Caco-2 (cell line): ENCODE measurements at places on chromosomes 12 and 14. TPM values are rescaled to one million over a fixed set of nuclear protein-coding genes. Genes with fewer than 3 reads are reported as not detected.

Gene DYNC1H1
- 349 and 351 TPM in 2 replicates for total RNA-seq

Gene MYO1H
- total RNA-seq = 0.18 TPM in 1 of 2 replicates, not detected in the other

Gene FITM1
- total RNA-seq = 0.39 and 0.44 TPM in 2 replicates

Gene TAMALIN
- 3.7 and 4.1 TPM in 2 replicates for total RNA-seq

Gene CISTR
- not detected in 2 replicates for total RNA-seq

Gene CCDC175
- total RNA-seq = not detected in 2 replicates

Gene SLC11A2
- 97.2 and 115 TPM in 2 replicates for total RNA-seq

- no peaks in the 10 kb centered on the region for H3K27me3 ChIP-seq
- H3K27ac ChIP-seq = no peak overlapping the region
- peak; percentile 42 for DNase-seq
Measured at GRCh38 chr14:88452231-88452630, 66.8 kb downstream of the SPATA7 start.

GRCh38 chr12:102010265-102010994 is 51.4 kb downstream of the WASHC3 start:
- no peak for DNase-seq
- H3K4me3 ChIP-seq = no peak overlapping the region
- no peaks in the 10 kb centered on the region for H3K36me3 ChIP-seq

DNA sequence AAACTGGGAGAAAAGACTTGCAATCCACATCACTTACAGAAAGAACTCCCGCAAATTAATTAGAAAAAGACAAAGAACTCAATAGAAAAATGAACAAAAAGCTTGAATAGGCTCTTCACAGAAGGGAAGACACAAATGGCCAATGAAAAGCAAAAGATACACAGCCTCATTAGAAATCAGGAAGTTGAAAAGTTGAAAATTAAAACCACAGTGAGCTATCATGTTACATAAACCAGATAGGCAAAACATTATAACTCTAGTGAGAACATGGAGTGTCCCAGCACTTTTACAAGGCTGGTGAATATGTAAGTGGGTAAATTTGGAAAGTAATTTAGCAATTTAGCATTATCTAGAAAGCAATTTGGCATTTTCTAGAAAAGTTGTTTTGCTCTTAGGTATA is 158.4 kb upstream of the RASSF8 start:
- no peak overlapping the region for H3K27ac ChIP-seq
- H3K27me3 ChIP-seq = no peaks in the 10 kb centered on the region
- no peak for DNase-seq
- H3K36me3 ChIP-seq = no peaks in the 10 kb centered on the region
- H3K4me3 ChIP-seq = no peak overlapping the region
- H3K4me1 ChIP-seq = no peaks in the 10 kb centered on the region

GRCh38 chr12:13181375-13182070 is 15.0 kb upstream of the EMP1 start:
- DNase-seq = no peak
- no peak overlapping the region for H3K4me3 ChIP-seq
- H3K27ac ChIP-seq = no peak overlapping the region
- H3K4me1 ChIP-seq = no peaks in the 10 kb centered on the region
- H3K36me3 ChIP-seq = no peaks in the 10 kb centered on the region

DNA sequence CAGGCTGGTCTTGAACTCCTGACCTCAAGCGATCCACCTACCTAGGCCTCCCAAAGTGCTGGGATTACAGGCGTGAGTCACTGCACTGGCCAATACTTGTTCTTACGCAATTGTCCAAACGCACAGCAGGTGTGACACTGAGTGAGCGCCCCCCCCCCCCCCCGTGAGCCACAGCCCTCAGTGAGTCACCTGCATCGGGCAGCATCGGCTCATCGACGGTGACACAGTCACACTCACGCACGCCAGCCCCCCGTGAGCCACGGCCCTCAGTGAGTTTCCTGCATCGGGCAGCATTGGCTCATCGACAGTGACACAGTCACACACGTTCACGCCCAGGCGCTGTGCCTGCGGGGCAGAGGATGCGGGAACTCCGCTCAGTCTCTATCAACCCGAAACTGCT is 42.5 kb downstream of the GALNT9 start:
- no peaks in the 10 kb centered on the region for H3K4me1 ChIP-seq
- H3K27me3 ChIP-seq = no peaks in the 10 kb centered on the region
- no peak overlapping the region for H3K4me3 ChIP-seq
- H3K27ac ChIP-seq = no peak overlapping the region

DNA sequence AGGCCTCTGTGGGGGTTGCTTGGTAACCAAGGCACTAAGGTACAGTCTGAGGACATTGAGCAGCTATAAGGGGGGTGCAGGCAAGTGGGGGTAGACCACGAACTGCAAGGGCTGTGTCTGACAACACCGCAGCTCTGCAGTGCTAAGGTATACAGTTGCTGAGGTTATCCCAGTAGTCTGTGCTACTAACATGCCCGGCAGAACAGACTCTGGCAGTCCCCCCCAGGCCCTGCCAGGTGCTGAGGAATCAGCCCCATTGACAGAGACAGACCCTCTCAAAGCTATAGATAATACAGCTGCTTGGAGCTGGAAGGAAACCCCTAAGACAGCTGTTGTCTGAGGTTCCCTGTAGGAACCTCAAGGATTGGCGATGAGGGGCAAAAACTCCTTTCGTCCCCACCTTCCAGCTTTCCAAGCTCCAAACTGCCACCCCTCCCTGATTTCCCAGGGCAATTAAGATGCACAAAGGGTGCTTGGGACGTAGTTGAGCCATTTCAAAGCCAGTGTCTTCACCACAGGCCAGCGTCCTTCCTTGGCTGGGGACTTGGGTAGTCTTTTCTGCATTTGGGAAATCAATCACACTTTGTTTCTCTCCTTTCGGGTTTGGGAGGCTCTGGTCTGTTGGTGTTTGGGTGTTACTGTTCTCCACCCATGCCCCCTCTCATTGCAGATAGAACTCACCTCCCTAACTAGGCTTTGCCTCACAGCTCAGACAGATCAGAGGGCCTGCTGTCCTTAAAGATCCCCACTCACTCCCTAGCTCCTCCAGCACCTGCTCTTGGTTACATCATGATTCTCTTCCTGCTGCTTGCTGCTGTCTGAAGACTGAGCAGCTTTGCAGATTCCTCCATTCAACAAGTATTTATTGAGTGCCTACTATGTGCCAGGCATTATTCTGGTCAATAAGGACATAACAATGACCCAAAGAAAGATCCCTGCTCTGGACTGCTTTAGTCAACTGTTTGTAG is 2.0 kb upstream of the MYH7 start:
- DNase-seq = no peak
- peaks cover 12% of the 10 kb centered on the region for H3K4me1 ChIP-seq
- H3K36me3 ChIP-seq = no peaks in the 10 kb centered on the region
- no peaks in the 10 kb centered on the region for H3K27me3 ChIP-seq

DNA sequence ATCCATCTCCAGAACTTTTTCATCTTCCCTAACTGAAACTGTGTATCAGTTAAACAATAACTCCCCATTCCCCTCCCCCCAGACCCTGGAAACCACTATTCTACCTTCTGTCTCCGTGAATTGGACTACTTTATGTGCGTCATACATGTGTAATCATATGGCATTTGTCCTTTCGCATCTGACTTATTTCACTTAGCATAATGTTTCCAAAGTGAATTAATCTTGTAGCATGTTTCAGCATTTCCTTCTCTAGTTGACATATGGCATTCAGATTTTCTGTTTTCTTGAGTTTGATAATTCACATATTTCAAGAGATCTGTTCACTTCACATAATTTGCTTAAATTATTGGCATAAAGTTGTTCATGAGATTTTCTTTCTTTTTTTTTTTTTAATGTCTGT is 9.8 kb downstream of the CYP46A1 start:
- DNase-seq = no peak
- H3K4me1 ChIP-seq = no peaks in the 10 kb centered on the region
- no peak overlapping the region for H3K4me3 ChIP-seq
- no peaks in the 10 kb centered on the region for H3K36me3 ChIP-seq
- H3K27me3 ChIP-seq = no peaks in the 10 kb centered on the region

DNA sequence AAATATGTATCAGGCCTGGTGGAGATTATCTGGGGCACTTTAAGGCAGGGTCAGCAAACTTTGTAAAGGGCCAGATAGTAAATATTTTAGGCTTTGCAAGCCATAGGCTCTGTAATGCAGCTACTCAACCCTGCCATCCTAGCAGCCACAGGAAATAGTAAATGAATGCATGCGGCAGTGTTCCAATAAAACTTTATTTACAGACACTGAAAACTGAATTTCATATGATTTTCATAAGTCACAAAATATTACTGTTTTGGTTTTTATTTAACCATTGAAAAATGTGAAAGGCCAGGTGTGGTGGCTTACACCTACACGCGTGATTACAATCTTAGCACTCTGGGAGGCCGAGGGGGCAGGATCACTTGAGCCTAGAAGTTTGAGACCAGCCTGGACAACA is 3.2 kb upstream of the CAMKK2 start:
- no peak for DNase-seq
- H3K27ac ChIP-seq = no peak overlapping the region
- no peaks in the 10 kb centered on the region for H3K4me1 ChIP-seq
- H3K27me3 ChIP-seq = no peaks in the 10 kb centered on the region
- H3K4me3 ChIP-seq = no peak overlapping the region
- no peaks in the 10 kb centered on the region for H3K36me3 ChIP-seq

DNA sequence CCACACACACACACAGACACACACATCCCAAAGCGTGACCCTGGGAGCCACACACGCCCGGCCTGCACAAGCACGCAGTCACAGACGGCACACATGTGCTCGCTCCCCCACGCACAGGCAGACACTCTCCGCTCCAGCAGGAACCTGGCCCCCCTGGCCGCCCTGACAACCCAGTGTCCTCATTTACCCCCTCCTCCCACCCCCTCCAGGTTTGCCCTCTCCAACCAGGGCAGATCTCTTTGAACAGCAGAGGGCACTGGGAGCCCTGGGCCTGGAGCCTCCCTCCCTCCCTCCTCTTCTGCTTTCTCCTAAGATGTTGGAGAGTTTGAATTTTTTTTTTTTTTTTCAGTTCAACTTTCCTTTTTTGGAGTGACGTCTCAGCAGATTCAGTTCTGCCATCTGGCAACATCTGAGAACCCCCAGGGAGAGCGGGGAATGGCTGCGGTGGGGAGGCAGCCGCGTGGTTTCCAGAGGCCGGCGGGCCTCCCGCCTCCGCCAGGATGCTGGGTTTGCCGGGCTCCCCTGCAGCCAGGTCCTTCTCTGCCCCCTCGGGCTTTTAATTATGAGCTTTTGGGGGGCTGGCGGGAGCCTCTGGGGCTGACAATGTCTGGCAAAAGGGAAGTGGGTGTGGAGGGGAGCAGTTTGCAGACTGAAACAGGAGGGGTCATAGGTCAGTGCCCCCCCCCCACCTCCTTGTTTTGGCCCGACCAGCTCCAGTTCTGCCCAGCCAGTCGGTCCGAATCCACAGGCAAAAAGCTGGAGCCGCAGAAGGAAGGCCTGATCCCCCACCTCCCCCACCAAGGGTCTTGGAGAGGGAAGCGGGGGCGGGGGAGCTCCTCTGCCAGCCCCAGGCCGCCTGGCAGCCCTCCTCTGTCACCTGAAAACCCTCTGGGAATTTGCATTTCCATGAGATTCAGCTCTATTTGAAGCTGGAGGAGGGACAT is 1.3 kb upstream of the NCOR2 start:
- H3K4me1 ChIP-seq = peaks cover 6% of the 10 kb centered on the region
- peak; percentile 58 for DNase-seq
- peak overlapping the region; percentile 57 for H3K4me3 ChIP-seq
- H3K27ac ChIP-seq = peak overlapping the region; percentile 72
- no peaks in the 10 kb centered on the region for H3K36me3 ChIP-seq

DNA sequence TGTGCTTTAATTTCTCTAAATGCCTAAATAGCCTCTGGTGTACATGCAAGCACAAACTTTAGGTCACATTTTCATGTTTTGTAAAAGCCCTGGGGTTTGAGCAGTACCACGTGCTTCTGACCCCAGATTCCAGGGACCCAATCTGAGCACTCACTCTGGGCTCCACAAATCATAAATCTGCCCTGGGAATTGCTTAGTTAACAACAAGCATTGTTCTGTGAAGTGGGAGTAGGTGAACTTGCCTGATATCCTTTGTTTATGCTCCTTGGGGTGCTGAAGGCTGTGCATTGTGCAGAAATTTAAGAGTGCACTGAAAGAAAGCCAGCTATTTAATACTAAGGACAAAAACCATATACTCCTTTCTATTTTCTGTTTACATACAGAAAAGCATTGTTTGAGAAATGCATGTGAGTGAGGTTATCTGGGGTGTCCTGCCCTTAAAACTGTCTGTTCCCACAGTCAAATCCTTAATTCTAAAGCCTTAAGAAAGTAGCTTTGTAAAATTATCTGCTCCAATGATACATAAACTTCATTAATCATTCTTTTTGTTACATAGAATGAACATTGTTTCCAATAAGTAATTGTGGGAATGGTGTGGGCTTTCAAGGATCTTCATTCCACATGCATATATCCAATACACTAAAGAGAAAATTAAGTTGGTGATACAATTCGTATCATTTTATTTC is 258.6 kb upstream of the NPAS3 start:
- no peaks in the 10 kb centered on the region for H3K36me3 ChIP-seq
- no peaks in the 10 kb centered on the region for H3K27me3 ChIP-seq
- H3K4me1 ChIP-seq = no peaks in the 10 kb centered on the region
- no peak overlapping the region for H3K27ac ChIP-seq
- no peak overlapping the region for H3K4me3 ChIP-seq
- no peak for DNase-seq
